ENCODE measurements at places on chromosomes 2 and 18.
A peak's percentile ranks its signal among the peaks of the same experiment; 100 is the strongest.

DNA sequence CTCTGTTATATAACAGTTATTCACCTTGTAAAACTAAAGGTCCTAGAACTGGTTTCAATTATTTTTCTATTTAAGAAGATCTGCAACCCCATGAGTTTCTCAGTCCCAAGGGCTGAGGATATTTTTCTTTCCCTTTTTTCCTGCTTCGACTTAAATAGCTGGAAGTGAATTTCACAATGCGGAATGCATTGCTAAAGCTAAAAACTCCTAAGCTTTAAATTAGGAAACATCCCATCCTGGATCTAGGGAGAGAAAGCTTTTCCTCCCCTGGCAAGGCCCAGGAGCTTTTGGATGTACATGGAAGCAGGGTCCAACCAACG, 1.4 kb downstream of the RFX8 start:
- no peak for DNase-seq

- peak; percentile 83 for DNase-seq
Measured at GRCh38 chr2:158795195-158795924, at the start of gene DAPL1. TSS of gene DAPL1 (plus strand) at chr2:158795317. CDS start at chr2:158795373, 56 bp downstream.

DNA sequence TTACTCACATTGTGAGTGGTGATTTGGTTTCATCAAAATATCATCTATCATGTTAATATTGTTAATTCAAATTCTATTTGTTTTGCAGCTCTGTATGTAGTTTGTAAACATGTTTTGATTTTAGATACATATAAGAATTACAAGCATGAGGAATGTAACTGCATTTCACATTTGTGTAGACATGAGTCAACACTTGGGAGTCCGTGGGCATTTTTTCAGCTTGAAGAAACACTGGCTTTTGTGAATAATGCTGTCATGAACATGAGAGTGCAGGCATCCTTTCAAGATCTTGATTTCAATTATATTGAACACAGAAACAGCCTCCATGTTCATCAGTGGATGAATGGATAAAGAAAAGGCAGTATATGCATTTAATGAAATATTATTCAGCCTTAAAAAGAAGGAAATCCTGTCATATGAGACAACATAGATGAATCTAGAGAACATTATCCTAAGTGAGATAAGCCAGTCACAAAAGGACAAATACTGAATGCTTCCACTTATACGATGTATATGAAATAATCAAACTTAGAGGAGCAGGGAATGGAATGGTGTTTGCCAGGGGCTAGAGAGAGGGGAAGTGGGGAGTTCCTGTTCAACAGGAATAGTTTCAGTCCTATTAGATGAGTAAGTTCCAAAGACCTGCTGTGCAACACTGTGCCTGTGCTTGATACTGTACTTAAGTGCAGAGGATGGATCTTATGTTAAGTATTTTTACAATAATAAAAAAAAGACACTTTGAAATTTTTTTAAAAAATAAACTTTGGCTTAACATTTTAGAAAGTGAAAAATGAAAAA, 194.9 kb downstream of the LRATD1 start:
- DNase-seq, result no peak

DNA sequence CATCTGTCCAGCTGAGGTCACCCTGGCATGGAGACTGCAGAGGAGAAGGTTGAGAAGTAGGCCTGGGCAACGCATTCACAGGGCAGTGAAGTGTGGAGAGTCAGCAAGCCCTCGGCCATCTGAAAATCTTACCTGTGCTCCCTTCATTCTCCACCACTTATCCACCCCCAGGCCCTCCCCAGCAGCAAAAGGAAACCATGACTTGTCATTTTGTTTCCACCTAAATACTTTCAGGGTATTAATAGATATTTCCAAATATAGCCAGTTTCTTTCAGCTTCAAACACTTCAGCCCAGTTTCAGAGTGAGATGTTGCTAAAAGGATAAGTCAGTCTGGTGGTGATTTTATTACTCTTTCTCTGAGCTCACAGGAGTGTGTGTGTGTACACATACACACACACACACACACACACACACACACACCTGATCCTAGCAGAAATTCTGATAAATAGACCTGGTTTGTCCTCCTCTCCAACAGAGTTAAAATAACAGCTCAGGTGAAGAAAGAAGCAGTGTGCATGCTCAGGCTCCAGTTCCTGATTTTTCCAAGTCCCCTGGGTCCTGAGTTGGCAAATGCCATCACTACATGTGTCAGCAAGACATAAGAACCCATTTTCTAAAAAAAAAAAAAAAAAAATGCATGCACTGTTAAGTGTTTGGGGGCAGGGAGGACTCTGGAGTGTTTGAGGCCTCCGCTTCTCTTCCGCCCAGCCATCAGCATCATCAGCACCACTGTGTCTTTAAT, 82.8 kb downstream of the LOXHD1 start:
- no peak for DNase-seq

DNA sequence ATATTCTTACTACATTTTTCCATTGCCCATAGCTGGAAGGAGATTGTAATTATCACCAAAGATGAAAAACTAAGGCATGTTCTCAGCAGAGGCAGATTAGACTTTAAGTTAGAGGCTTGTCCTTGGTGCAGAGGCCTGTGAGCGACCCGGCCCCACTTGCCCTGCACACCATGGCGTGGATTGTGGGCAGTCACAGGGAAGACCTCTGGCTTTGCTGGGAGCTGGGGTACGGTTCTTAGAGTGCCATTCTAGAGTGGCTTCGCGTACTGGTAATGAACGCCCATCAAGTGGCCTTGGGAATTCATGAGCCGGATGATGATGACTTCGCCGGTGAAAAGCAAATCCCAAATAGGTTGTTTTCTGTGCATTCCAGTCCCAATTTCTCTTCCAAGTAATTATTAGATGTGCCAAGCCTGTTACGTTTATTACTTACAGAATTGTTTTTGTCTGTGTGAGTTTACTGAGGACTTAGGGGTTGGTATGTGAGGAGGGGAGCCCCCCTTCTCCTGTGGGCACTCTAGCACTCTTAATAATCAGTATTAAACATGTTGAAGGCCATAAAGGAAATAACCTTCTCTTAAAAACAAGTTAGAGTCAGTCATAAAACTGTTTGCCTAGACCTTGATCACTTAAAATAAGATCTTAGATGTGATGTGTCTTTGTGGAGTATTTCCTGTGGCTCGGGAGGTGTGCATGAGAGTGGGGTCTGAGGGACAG, 90.6 kb downstream of the LDLRAD4 start:
- DNase-seq, result peak; percentile 55

DNA sequence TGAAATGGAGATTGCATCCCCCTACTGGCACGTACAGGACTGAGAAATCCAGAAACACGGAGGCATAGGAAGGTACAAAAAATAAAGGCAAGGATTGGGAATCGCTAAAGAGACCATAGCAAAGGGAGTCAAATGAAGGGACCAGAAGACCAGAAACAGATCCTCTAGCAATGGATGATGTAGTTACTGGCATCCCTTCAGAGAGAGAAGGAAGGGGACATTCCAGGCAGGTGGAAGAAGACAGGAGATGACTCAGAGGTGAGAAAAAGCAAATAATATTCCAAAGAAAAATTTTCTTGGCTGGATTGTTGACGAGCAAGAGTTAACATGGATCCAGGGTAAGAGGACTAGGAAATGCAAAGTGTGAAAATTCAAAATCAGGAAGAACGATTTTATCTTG, 78.4 kb upstream of the FZD7 start:
- no peak for DNase-seq

- no peak for DNase-seq
Measured at GRCh38 chr18:62617793-62618591, 95.2 kb downstream of the ZCCHC2 start.

DNA sequence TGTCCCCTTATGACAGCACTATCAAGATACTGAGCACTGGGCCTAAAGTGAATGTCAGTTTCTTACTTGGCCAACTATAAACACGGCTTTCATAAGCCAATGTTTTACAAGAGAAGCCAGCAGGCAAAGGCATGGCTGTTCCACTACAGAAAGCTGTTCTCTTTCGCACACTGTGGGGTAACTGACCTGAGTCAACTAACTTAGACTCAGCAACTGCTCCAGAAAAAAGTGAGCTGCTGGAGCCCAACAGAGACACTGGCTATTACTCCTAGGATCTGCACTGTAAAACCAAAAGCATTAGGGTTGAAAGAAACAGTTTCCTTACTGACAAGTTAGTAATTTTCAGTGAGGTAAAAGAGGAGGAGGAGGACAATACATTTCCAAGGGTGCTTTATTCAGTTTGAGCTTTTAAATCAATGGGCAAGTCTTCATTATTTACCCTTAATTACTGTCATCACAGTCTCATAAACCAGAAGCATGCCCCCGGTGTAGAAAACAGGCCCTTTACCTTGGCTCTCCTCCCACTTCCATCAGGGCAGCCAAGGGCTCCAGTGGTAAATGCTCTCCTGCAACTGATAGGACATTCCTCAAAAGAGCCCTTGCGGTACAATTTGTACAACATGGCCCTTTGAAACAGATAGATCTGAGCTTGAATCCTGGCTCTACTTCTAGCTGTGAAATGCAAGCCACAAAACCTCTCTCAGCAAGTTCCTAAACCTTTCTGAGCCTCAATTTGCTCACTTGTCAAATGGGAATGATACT, 275.7 kb downstream of the PDE11A start:
- DNase-seq, result no peak

- DNase-seq, result no peak
Measured at GRCh38 chr2:223459328-223459939, 142.7 kb downstream of the SCG2 start.

DNA sequence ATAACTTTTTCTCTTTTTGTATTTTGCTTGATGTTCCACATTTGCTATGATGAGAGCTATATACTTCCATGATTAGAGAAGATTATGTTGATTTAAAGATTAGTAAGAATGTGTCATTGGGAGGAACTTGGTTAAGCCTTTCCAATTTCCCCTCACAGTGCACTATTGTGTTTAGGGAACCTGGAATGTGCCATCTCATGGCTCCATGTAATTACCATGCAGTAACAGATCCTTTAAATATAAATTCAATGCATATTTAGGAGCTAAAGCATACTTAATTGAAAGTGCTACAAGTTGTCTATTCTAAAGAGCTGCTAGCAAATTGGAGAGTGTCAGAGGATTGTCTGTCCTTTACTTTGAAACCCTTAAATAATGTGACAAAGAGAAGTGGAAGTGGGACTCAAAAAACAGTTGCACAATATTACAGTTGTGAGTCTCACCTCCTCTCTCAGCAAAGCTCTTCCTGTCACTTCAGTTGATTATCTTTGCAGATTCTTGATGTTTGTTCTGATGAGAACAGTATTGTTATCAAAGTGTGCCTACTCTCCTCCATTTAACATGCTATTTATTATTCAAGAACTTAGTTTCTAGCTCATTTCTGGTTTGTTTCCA, 1162.7 kb upstream of the ZEB2 start:
- no peak for DNase-seq

DNA sequence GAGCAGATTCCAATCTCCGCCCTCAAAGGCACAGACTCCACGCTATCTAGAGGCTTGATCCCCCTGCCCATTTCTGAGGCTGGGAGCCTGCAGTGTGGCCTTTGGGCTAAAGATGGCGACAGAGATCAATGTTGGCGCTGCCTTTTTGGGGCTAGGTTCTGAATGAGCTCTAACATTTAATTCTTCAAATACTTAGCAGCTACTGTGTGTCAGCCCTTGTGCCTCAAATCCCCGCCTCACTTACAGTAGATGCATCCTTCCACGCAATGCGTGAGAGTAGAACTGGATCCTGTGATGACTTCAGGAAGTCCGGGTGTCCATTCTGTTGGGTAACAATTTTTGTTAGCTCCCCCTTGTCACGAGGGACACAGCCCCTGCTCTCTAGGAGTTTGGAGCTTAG, 12.4 kb downstream of the IL1F10 start:
- DNase-seq, result no peak

DNA sequence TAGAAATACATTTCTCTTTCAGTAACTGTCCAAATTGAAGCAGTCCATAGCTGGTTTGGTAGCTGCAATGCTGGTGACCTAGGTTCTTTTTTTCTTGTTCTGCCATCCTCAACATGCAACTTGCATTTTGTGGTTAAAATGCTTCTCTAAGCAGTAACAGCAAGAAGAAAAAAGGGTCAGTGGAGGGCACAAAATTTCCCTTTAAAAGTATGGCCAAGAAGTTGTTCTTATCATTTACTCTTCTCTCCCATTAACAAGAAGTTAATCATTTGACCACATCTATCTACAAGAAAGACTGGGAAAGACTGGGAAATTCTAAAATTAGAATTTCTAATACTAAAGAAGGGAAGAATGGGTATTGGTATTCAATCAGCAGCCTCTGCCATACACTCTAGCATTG, 569.9 kb downstream of the CPS1 start:
- DNase-seq, result no peak

- DNase-seq, result no peak
Measured at GRCh38 chr2:95530734-95531133, 46.2 kb upstream of the TRIM43B start.

GRCh38 chr2:241810307-241811200, 1.6 kb downstream of the NEU4 start:
- DNase-seq, result no peak

- no peak for DNase-seq
Measured at GRCh38 chr2:45394216-45394615, 216.9 kb downstream of the SRBD1 start.

- DNase-seq, result no peak
Measured at GRCh38 chr2:168652997-168653921, 149.2 kb upstream of the NOSTRIN start.

DNA sequence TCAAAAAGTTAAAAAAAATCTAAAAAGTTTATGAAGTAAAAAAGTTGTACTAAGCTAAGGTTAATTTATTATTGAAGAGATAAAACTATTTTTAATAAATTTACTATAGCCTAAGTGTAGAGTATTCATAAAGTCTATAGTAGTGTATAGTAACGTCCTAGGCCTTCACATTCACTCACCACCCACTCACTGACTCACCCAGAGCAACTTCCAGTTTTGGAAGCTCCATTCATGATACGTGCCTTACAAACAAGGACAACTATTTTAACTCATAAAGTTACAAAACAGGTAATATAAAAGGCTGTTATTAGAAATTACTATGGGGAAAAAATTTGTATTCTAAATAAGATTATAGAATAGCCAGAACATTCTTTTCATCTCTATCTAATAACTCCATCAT, 158.9 kb upstream of the FN1 start:
- no peak for DNase-seq

- DNase-seq, result no peak
Measured at GRCh38 chr2:178990533-178991241, 59.2 kb downstream of the CCDC141 start.

GRCh38 chr18:77082316-77082955, 50.1 kb downstream of the MBP start:
- no peak for DNase-seq

- DNase-seq, result no peak
Measured at GRCh38 chr2:219645631-219646527, 18.4 kb downstream of the SLC4A3 start.

DNA sequence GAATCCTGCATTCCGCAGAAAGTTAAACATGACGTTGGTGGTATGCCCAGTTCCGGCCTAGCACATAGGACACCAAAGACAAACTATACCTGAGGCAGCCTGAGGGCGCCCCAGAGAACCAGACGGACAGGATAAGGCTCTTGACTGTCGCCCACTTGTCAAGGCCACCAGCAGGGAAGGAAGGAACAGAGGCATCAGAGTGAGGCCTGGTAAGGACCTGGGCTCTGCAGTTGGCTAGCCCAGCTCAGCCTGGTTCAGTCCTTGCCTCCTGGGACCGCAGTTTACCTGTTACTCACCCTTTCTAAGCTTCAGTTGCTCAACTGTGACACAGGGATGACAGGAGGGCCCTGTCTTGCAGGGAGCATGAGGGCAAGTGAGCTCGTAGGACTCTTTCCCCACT, 82.1 kb downstream of the ACTR2 start:
- DNase-seq, result no peak
